Aortic smooth muscle cell (primary cell): ENCODE measurements at places on chromosomes 12 and 14. TPM values are rescaled to one million over a fixed set of nuclear protein-coding genes. Genes with fewer than 3 reads are reported as not detected.

KRT79 gene
- not detected in 2 replicates for total RNA-seq

GLT1D1 gene
- total RNA-seq, result not detected in 2 replicates

VSX2 gene
- total RNA-seq, result not detected in 2 replicates

DHH gene
- total RNA-seq, result under 0.01 and 0.06 TPM in 2 replicates

TSPAN8 gene
- total RNA-seq, result 99.4 and 200 TPM in 2 replicates

CABP1 gene
- 0.06 and 0.26 TPM in 2 replicates for total RNA-seq

NRIP2 gene
- total RNA-seq, result under 0.01 TPM in 1 of 2 replicates, not detected in the other

CLEC2B gene
- 4.2 and 4.4 TPM in 2 replicates for total RNA-seq

SERPINA10 gene
- not detected in 2 replicates for total RNA-seq

FICD gene
- total RNA-seq, result 13.4 and 24.7 TPM in 2 replicates

NXPH4 gene
- 1.2 and 1.5 TPM in 2 replicates for total RNA-seq

SPX gene
- 0.25 and 0.26 TPM in 2 replicates for total RNA-seq

TMEM132C gene
- not detected in 2 replicates for total RNA-seq

PLEKHH1 gene
- total RNA-seq, result 0.19 and 0.26 TPM in 2 replicates

LRP1 gene
- total RNA-seq, result 403 and 490 TPM in 2 replicates

SALL2 gene
- 1.5 and 2.1 TPM in 2 replicates for total RNA-seq
